ENCODE measurements at places on chromosomes 4 and X.

GRCh38 chrX:22810876-22811275 lies 188.9 kb upstream of the DDX53 start:
- DNase-seq, result no peak

DNA sequence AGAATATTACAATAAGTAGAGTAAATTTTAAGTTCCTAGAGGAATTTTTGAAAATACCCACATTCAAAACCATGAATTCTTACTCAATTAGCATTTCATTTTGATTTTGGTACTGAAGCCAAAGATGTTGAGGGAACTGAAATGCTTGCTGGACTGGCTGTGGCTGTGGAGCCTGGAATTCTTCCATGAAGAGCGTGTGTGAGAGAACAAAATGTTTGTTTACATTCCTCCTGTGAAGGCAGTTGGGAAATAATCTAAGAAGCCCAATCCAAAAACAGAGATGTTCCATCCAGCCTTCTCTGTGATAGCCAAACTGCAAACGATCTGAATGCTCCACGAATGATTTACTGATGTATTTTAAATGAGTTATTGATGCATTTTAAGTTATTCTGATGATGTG lies 3.8 kb upstream of the ADH1B start:
- peak; percentile 84 for DNase-seq

DNA sequence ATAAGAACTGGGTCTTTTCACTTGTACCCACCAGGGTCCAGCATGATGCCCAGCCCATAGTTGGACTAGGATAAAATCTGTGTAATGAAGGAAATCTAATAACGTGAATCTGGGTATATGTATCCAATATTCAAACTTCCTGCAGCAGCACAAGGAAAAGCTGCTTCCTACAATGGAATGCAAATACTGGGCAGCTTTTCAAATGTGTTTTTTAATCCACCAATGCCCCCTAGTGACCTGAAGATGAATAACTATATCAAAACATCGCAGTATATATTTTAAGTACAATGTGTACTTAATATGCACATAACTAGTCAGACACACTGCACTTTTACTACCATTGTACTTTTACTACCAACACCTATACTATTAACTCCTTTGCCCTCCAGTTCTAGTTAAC lies 5.3 kb downstream of the APOO start:
- DNase-seq, result peak; percentile 72

DNA sequence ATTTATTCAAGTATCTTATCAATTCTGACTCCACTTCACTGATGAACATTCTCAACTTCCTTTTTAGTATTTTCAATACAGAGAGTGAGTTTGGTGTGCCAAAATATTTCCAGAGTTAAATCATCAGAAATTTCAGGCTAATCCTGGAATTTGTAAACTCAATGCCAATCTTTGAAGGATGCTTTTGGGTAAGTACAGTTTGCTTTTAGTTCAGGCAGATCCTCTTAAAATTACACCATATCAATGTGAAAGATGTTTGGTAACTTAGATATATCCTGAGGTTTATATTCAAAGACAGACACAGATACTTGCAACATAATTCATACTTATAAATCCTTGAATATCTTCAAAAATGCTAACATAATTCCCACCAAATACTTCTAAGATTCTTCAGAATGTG lies 76.0 kb upstream of the FAM47B start:
- peak; percentile 19 for DNase-seq

Data from GM23248 (cell line).